ENCODE measurements at places on chromosomes 6 and 20.
A peak's percentile ranks its signal among the peaks of the same experiment; 100 is the strongest.

- DNase-seq: no peak
These were observed 22.4 kb downstream of the PCMT1 start for GRCh38 chr6:149771925-149772324.

- DNase-seq: no peak
These were observed 34.2 kb downstream of the DLL1 start for GRCh38 chr6:170256641-170257040.

- no peak for DNase-seq
These were observed 53.9 kb upstream of the PRND start for GRCh38 chr20:4667836-4668235.

- peak; percentile 84 for DNase-seq
These were observed 180.1 kb upstream of the AKAP12 start for GRCh38 chr6:151059612-151060095.

- DNase-seq: peak; percentile 57
These were observed 118.1 kb upstream of the MAFB start for GRCh38 chr20:40806929-40807820.

DNA sequence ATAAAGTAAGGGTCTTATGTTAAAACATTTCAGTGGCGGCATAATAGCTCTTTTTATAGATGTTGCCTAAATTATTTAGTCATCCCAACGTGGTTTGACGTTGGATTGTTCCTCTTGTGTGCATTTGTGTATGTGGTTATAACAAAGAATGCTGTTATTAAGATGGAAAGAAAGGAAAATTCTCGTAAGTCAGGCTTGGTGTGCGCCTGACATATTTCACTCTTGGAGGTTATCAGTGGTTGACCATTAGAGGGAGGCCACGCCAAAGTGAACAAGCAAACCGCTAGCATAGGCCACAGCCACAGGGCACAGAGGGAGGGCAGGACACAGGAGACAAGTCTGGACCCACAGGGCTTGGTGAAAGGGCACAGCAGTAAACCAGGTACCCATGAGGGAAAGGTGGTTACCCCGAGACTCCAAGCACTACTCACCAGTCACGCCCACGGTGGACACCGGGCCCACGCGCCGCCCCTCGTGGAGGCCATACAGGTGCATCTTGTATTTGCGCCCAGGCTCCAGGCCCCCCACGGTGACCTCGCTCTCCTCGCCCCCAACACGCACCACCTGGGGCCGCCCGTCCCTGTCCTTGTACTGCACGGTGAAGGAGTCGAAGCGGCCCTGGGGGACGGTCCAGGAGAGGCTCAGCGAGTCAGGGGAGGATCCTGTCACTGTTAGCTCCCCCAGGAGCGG, 22.9 kb downstream of the CYP21A2 start:
- DNase-seq: no peak

- no peak for DNase-seq
These were observed 75.1 kb upstream of the PTPRK start for GRCh38 chr6:128595544-128595943.

DNA sequence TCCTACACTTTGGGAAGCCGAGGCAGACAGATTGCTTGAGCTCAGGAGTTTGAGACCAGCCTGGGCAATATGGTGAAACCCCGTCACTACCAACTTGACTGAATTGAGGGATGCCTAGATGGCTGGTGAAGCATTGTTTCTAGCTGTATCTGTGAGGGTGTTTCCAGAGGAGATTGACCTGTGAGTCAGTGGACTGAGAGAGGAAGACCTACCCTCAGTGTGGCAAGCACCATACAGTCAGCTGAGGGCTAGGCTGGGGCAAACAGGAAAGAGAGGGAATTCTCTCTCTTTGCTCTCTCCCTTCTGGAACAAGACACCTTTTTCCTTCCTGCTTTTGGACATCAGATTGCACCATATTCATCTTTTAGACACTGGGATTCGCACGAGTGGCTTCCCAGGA, 3.7 kb upstream of the ZUP1 start:
- no peak for DNase-seq

GRCh38 chr20:43711098-43711654, 15.6 kb downstream of the GTSF1L start:
- no peak for DNase-seq

DNA sequence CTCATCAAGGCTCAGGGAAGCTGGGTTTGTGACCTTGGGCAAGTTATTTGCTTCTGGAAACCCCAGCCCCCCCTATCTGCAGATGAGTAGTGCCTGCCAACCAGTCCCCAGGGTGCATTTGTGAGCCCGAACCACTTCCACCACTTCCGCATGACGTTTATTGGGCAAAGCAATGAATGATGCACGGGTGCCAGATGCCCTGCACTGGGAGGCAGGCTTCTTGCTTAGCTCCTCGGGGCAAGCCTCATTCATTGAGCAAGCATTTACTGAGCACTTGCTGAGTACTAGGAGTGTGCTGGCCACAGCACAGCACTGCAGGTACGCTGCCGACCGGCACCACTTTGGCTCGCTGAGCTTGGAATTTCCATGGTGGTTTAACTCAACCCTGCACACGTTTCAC, 60.2 kb downstream of the GNAS-AS1 start:
- no peak for DNase-seq

GRCh38 chr20:17568045-17568788, 1.7 kb upstream of the DSTN start:
- DNase-seq: no peak

DNA sequence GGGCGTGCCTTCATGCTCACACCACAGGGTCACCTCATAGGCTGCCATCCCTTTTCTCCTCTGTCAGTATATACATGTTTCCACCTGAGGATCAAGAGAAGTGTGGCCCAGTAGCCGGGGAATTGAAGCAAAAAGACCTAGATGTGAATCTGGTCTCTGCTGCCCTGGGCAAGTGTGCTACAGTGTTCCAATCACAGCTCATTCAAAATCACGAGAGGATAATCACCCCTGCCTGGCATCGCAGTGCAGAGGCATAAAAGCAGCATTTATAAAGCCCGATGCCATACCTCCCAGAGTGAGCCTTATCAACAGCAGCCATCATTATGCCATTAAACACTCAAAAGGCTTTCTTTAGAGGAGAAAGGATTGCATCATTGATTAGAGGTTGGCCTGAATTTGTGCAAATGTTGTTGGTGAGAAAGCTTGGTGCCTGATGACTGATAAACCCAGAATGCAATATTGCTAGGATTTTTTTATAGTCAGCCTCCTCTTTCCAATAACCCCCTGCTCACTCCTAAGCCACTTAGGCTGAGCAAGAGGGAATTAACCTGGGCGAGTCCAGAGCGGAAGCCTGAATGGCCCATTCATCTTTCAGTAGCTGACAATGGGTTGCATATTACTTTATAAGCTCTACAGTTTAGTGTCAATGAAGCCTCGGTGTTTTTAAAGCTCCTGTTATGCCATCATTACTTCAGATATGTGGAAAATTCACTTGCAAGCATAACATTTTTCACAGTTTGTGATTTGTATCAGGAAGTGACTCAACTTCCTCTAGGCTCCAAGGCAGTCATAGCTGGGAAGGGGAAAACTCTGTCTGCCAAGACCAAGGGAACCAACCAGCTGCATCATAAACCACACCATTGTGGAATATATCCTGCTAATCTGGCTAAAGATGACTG, 92.5 kb upstream of the NXT1 start:
- no peak for DNase-seq

DNA sequence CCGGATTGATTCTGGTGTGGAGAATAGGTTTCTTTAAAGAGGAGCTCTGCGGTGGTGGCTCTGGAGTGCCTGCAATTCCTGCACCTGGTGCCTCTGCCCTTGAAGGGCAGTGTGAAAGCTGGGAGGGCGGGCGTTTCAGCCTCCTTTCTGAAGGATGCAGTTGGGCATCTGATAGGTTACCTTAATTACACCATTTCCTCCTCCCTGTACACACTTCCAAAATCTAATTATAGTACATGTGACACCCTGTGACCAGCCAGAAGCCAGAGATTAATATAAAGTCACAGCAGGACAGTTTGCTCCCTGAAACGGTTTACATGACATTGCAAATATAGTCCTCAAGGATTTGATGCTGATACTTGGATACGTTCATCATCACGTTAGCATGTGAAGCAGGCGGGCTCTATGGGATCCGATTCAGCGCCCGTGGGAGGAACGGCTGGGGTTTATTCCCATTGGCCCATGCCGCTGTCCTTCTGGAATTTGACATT, 548.2 kb downstream of the QKI start:
- no peak for DNase-seq

- no peak for DNase-seq
These were observed 504.4 kb downstream of the TFAP2B start for GRCh38 chr6:51323056-51323455.

DNA sequence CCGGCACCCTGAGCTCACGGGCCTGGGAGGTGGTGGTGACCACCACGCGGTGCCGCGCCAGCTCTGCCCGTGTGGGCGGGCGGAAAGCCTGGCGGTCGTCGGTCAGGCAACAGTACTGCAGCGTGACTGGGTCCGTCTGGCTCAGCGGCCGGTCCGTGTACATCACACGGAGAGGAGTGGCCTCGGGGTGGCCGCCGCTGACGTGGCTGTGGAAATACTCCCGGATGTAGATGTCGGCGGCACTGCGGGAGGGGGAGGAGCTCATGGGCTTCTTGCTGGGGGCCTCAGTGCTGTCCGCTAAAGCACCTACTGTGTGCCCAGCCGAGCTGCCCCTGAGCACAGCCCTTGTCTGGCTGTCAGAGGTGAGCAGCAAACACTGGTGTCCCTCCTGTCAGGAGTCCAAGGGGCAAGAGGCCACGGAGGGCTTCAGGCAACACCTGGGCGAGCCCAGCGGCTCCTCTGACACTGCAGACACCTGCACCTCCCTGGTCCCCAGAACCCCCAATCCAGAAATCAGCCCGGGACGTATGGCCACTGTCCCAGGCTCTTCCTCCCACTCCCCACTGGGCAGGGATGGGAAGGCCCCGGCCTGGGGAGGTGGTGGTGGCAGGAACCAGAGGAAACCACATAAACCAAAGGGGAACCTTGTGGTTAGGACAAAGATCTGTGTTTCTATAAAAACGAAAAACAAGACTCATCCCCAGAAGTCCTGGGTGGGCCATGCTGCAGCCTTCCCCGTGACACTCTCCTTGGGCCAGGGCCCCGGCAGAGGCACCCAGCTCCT, 6.5 kb downstream of the HELZ2 start:
- DNase-seq: no peak

GRCh38 chr6:137799950-137800568, 67.0 kb upstream of the TNFAIP3 start:
- no peak for DNase-seq

DNA sequence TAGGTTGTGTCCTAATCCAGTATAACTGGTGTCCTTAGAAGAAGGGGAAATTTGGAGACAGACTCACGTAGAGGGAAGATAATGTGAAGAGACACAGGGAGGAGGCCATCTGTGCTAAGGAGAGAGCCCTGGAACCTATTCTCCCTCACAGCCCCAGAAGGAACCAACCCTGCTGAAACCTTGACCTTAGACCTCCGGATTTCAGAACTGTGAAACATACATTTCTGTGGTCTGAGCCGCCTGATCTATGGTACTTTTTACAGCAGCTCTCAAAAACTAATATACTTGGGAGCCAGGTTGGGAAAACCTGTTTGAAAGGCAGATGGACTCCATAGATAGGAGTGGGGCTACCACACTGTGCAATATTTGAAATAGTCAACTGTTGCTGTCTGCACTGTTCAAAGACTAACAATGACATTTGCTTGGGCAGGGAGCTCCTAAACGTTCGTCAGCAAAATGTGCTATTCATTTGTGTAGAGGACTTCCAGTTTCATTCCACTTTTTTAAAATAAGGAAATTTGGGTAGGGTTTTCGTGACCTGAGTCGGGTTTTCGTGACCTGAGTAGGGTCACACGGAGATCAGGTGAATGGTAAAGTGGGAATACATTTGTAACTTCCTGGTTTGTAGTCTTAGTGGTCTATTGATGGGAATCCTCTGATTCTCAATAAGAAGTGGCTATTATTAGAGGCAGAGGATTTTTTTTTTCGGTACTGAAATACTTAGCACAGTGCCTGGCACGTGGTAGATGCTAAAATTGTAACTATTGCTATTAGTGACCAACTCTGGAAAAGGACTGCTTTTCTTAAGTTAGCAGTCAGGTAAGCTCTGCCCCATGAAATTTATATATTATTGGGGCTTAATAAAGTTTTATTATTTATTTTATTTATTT, 11.4 kb downstream of the TAGAP start:
- no peak for DNase-seq

DNA sequence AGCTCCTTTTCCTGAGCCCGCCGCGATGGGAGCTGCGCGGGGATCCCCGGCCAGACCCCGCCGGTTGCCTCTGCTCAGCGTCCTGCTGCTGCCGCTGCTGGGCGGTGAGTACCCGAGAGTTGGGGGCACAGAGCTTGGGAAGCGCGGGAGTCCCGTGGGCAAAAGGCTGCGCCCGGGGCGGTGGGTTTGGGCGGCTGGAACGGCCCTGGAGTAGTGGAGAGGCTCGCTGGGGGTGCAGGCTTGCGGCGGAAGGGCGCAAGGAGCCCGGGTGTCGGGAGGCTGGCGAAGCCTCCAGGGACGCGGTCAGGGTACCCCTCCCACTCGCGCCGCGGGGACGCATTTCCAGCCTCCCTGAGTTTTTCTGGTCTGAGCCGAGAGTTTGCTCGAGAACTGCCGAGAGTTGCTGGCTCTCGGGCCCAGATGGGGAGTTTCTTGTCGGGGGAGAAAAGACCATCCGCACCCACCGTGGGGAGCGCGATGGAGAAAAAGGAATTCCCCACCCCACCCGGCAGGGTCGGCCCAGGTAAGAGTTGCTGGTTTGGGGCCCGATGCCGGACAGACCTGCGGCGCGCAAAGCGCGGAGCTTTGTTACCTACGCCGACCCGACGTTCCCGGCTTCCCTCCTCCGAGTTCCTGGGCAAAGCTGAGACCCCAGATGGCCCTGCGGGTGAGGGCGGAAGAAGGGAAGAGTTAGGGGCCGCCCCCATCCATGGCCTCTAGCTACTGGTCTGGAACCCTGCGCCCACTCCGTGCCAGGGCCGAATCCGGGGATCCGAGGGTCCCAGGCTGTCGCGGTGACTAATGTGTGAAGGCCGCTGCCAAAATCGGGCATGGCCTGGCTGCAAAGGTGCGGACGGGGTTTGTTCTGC, 584 bp downstream of the PTK7 start:
- peak; percentile 79 for DNase-seq

DNA sequence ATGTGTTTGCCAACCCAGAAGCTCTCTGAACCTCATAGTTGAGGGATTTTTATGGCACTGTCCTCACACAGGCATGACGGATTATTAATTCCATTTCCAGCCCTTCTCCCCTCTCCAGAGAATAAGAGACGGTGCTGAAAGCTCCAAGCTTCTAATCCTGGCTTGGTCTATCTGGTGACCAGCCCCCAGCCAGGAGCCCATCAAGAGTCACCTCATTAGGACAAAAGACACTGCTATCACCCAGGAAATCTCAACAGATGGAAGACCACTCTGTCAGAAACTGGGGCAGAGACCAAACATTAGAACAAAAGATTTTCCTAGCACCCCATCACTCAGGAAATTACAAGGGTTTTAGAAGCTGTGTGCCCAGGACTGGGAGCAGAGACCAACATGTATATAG, 48.2 kb downstream of the STMND1 start:
- DNase-seq: no peak

All from kidney (tissue), 22 donors.